ENCODE measurements at places on chromosomes 16 and 17.

GRCh38 chr17:37239690-37240334, 136.0 kb upstream of the C17orf78 start:
- no peak for DNase-seq

- no peak for DNase-seq
Observed at GRCh38 chr17:59830007-59830630, 62.6 kb downstream of the TUBD1 start.

- DNase-seq, result no peak
Observed at GRCh38 chr17:66585472-66585871, 249.4 kb upstream of the CACNG5 start.

GRCh38 chr16:1460602-1461138, 14.2 kb downstream of the CLCN7 start:
- DNase-seq, result no peak

GRCh38 chr17:78075545-78075944, 53.0 kb downstream of the TMC6 start:
- DNase-seq, result no peak

- DNase-seq, result no peak
Observed at GRCh38 chr17:45705123-45706009, 78.8 kb upstream of the CRHR1 start.

- no peak for DNase-seq
Observed at GRCh38 chr17:66240013-66240412, 10.8 kb upstream of the APOH start.

- peak; percentile 71 for DNase-seq
Observed at GRCh38 chr17:48724251-48725003, 1.4 kb downstream of the PRAC2 start.

GRCh38 chr17:78197147-78197832, 10.1 kb downstream of the AFMID start:
- no peak for DNase-seq

- DNase-seq, result no peak
Observed at GRCh38 chr17:81080019-81080418, 45.1 kb downstream of the BAIAP2 start.

GRCh38 chr16:84356591-84357116, 11.7 kb upstream of the ATP2C2 start:
- no peak for DNase-seq

DNA sequence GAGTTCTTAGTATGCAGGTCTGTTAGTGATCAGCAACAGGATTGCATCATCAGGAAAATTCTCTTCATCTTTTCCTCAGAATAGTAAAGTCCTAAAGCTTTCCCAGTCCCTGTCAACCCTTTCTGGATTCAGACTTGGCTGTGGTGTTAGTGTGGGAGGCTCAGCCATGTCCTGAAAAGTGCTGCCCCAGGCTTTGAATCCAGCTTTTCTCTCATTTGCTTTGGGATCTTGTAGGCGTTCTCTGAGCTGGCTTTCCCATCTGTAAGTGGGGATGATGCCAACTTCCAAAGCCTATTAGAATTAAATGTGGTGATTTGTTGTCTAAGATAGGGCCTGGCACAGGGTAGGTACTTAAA, 3.0 kb downstream of the ALKBH5 start:
- DNase-seq, result no peak

DNA sequence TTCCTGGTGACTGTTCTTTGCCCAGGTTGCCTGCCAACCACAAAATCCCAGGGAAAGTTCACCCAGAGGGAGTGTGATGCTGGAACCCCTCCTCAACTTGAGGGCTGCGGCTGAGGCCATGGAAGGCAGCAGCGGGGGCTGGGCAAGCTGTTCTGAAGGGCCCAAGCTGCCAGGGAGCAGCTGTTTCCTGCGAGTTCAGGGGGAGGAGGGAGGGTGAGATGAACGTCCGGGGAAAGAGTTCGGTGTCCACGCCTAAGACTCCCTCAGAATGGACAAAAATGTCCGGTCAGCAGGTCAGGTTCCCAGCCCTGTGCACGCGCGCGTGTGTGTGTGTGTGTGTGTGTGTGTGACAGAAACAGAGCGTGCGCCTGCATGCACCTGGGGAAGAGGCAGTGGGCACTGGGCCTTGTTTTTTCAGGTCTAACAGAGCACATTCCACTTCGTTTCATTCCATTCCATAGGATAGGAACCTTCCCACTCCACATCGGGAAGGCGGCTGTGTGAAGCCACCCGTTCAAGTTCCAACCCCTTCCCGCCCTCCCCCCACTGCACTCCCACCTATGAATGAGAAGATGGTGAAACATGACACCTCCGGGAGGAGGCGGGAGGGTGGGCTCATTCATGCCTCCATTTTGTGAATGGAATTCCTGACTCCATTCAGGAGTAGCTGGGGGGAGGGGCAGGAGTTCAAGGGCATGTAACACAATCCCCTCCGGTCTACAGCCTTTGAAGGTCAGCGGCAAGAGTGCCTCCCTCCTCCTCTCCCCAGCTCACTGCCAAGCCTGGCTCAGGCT, 15.7 kb downstream of the ETV4 start:
- no peak for DNase-seq

DNA sequence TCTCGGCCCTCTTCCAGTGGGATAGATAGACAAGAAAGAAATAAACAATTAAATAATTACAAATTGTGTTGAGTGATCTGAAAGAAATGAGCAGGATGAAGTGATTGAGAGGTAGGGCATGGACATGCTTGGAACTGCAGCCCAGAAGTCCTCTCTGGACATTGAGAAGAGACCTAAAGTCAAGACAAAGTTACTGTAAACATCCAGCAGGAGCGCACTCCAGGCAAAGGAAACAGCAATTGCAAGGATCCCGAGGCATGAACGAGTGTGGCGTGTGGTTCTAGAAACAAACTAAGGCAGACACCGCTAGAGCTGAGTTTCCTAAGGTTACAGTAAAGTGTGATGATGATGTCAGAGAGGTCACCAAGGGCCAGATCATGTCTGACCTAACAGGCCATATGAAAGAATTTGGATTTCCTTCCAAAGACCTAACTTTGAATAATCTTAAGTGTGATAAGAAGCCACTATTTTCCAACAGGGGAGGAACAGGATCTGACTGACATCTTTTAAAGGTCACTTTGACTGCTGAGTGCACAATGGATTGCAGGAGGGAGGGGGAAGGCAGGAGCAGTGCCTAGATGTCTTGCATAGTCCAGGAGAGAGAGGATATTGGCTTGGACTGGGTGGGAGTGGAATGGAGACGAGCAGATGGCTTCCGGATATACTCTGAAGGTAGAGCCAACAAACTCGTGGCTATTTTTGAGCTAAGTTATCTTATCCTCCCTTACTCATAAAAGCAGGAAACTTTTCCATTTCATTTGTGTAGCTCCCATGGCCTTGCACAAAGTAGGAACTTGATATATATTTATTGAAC, 19.0 kb downstream of the ABCC12 start:
- DNase-seq, result no peak

- peak; percentile 65 for DNase-seq
Observed at GRCh38 chr17:29565643-29566472, 979 bp downstream of the ABHD15 start.

- DNase-seq, result no peak
Observed at GRCh38 chr16:1153480-1154160, 714 bp downstream of the CACNA1H start.

GRCh38 chr16:188674-189073, 8.4 kb downstream of the HBQ1 start:
- DNase-seq, result no peak

GRCh38 chr17:17606416-17607000, 15.0 kb upstream of the PEMT start:
- no peak for DNase-seq

- no peak for DNase-seq
Observed at GRCh38 chr16:10228779-10229178, 46.6 kb upstream of the GRIN2A start.

GRCh38 chr17:6365200-6365943, 69.5 kb downstream of the AIPL1 start:
- no peak for DNase-seq

- DNase-seq, result peak; percentile 47
Observed at GRCh38 chr16:10871157-10871991, 5.6 kb upstream of the CIITA start.

- no peak for DNase-seq
Observed at GRCh38 chr17:17225901-17226300, 11.1 kb downstream of the FLCN start.

DNA sequence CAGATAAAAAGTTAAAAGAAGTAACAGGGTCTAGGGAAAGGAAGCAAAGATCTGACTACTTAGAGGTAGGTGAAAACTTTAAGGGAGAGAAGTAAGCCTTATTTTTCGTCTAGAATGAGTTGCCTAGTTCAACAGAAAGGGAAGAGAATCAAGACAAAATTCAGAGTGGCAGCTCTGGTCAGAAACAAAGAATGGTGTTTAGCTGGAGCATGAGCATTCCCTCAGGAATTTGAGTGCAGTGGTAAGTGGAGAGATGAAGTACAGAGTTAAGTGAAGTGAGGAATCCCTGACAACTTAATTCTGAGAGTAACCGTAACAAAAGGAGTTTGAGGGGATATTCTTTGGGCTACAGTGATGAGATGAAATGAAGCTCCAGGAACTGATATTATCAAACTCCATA, 11.5 kb downstream of the SMG6 start:
- no peak for DNase-seq

DNA sequence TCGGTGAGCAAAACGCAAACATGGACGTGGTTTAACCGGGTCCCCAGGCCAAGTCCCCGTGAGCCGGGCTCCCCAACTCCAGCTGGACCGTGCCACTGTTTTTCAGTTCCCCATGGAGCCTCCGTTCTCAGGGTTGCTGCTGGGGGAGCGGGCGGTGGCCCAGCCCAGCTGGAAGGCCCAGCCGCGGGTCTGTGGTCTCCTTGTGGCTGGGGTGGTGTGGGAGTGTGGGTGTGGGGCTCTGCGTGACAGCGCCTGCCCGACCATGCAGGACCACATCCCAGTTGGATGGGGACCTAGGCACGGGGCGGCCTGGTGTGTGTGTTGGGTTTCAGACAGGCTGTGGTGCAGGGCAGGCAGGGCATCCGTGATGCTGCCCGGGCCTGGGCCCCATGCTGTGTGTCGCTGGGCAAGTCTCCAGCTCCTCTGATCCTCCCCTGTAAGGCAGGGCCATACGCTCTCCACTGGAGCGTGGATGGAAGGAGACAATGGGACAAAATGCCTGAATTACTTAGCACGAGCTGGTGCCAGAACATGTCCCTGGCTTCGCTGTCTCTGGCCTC, 40.3 kb downstream of the COX4I1 start:
- no peak for DNase-seq

- DNase-seq, result no peak
Observed at GRCh38 chr17:55996826-55997225, 156.4 kb upstream of the ANKFN1 start.

- DNase-seq, result no peak
Observed at GRCh38 chr16:81647527-81647926, 131.6 kb upstream of the PLCG2 start.

GRCh38 chr17:30300818-30301217, 9.1 kb upstream of the BLMH start:
- DNase-seq, result no peak

DNA sequence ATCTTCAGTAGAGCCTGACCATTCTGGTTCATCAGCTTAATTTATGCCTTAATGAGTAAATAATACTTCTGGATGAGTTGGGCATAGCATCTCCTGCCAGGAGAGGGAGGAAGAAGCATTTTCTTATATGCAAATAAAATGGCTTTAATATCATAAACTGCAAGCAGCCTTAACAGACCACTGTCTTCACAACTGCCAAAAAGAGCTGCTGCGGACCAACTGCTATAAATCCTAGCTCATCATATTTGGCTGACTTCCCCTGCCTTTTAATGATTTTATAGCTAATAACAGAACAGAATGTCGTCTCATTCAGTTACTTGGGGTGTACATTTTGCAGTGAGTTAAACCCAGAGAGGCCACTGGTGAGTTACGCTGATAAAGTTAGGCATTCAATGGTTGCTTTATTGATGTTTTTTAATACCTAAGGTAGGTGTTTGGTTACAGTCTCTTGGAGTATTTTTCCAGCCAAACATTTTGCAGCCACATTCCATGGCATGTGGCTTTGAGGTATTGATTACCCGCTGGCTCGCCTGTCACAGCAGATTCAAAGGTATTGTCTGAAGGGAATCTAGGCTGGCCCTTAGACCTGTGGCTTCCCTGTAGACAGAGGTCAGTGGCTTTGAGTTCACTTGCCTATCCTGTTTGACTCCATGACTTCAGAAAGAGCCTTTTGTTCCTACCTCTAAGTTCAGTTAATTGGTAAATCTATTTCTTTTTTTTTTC, 16.4 kb downstream of the FAM20A start:
- DNase-seq, result no peak

DNA sequence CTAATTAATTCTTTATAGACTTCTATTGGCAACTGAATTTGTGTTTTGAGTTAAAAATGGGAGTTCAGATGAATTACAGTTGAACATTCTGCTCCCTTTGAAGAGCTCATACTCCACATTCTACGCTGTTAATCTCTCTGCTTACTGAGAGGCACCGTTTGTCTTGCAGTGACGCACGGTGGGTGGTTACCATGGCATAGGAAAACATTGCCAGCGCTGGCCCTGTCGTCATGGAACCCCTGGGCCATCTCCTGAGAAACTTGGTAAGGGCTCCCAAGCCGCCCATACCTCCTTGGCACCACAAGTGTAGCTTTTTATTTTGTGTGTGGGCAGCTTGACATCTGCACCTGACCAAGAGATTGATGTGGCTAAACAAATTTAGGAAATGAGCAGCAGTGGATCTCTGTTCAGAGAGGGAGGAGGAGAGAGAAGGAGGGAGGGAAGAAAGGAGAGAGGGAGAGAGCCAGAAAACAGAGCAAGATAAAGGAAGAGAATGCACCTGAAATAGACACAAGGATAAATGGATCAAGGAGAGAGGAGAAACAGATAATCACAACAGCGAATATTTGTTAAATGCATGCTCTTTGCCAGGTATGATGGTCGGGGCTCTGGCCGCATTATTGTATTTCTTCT, 398.5 kb downstream of the HAPSTR1 start:
- no peak for DNase-seq

DNA sequence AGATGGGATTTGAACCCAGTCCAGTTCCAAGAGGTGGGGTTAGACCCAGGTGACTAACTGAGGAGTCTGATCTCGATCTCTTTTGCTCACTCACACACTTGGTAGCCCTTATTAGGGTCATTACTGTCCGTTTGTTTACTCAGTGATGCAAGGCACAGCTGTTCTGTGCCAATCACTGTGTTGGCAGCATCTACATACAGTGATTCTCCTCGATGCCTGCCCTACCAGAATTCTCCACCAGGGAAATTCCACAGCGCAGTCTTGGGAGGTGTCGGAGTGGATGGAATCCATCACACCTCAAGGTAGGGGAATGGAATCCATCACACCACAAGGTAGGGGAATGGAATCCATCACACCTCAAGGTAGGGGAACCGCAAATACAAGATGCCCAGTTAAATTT, 279.6 kb downstream of the MAF start:
- DNase-seq, result no peak

DNA sequence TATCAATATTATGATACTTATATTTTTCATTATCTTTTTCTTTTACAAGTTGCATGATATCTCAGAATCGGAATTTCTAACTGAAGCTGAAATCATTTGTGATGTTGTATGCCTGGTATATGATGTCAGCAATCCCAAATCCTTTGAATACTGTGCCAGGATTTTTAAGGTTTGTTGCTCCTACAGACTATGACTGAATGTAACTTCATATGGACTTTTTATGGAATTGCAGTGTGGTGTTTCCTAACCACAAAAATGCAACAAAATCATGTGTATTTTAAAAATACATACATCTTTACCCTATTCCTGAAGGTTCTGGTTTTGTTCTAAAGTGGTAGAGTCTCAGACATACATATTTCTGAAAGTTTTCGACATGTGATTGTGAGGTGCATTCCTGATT, 58.8 kb upstream of the RHBDL3 start:
- no peak for DNase-seq
